A549 treated with Mapracorat at 1 μM for 4 hours (cell line): ENCODE measurements at places on chromosomes 4 and X. TPM values are rescaled to one million over a fixed set of nuclear protein-coding genes. Genes with fewer than 3 reads are reported as not detected.

FHDC1 gene
- 0.64 to 0.88 TPM (median 0.74 TPM) in 5 replicates for total RNA-seq

DAPP1 gene
- not detected in 5 replicates for total RNA-seq

NXF2B gene
- total RNA-seq: not detected in 5 replicates

VEGFC gene
- 9.7 to 12.2 TPM (median 10.5 TPM) in 5 replicates for total RNA-seq

KCNE5 gene
- 0.08 to 0.24 TPM in 2 of 5 replicates, not detected in the others for total RNA-seq

PJA1 gene
- 11.1 to 15.5 TPM (median 13.1 TPM) in 5 replicates for total RNA-seq

BMPR1B gene
- 4.8 to 7.3 TPM (median 7.1 TPM) in 5 replicates for total RNA-seq

COL4A6 gene
- total RNA-seq: 13.8 to 16.2 TPM (median 15.5 TPM) in 5 replicates

SYTL5 gene
- total RNA-seq: 0.21 to 0.34 TPM (median 0.30 TPM) in 5 replicates

SHROOM3 gene
- 8.9 to 15.6 TPM (median 12.5 TPM) in 5 replicates for total RNA-seq

CXorf65 gene
- not detected in 5 replicates for total RNA-seq

TBC1D19 gene
- 3.2 to 4.7 TPM (median 4.4 TPM) in 5 replicates for total RNA-seq

BCORL1 gene
- 7.2 to 12.3 TPM (median 10.0 TPM) in 5 replicates for total RNA-seq

CDKL2 gene
- 0.82 to 1.0 TPM (median 0.91 TPM) in 5 replicates for total RNA-seq

RHOXF2 gene
- total RNA-seq: not detected in 5 replicates

KLHL13 gene
- total RNA-seq: 0.17 to 0.34 TPM (median 0.22 TPM) in 5 replicates

PWWP3B gene
- total RNA-seq: not detected in 5 replicates

GABRG1 gene
- total RNA-seq: not detected in 5 replicates

PAK3 gene
- not detected in 5 replicates for total RNA-seq

PNMA5 gene
- total RNA-seq: not detected in 5 replicates

GYG2 gene
- 3.6 to 5.0 TPM (median 4.3 TPM) in 5 replicates for total RNA-seq

FAM241A gene
- total RNA-seq: 0.82 to 0.88 TPM (median 0.82 TPM) in 5 replicates

NWD2 gene
- not detected in 5 replicates for total RNA-seq

ADH1A gene
- not detected in 5 replicates for total RNA-seq

MAGEA4 gene
- not detected in 5 replicates for total RNA-seq

CT45A1 gene
- not detected in 5 replicates for total RNA-seq

HERC5 gene
- total RNA-seq: 3.6 to 4.4 TPM (median 3.9 TPM) in 5 replicates

NMU gene
- total RNA-seq: 0.39 to 0.65 TPM (median 0.51 TPM) in 5 replicates

DGAT2L6 gene
- total RNA-seq: not detected in 5 replicates

BEX4 gene
- 2.0 to 2.9 TPM (median 2.4 TPM) in 5 replicates for total RNA-seq

HTN1 gene
- total RNA-seq: not detected in 5 replicates

RPL34 gene
- 856 to 1,041 TPM (median 883 TPM) in 5 replicates for total RNA-seq

HSFX4 gene
- total RNA-seq: not detected in 5 replicates

SOWAHD gene
- 0.15 to 0.19 TPM in 2 of 5 replicates, not detected in the others for total RNA-seq

S100G gene
- not detected in 5 replicates for total RNA-seq

SSX7 gene
- not detected in 5 replicates for total RNA-seq

TRIML2 gene
- 41.2 to 57.0 TPM (median 45.2 TPM) in 5 replicates for total RNA-seq

MSX1 gene
- 4.6 to 10.0 TPM (median 8.2 TPM) in 5 replicates for total RNA-seq

SPANXN4 gene
- total RNA-seq: not detected in 5 replicates

REELD1 gene
- not detected in 5 replicates for total RNA-seq
